ENCODE measurements at places on chromosomes 3 and 15. TPM values are rescaled to one million over a fixed set of nuclear protein-coding genes. Genes with fewer than 3 reads are reported as not detected.

DNA sequence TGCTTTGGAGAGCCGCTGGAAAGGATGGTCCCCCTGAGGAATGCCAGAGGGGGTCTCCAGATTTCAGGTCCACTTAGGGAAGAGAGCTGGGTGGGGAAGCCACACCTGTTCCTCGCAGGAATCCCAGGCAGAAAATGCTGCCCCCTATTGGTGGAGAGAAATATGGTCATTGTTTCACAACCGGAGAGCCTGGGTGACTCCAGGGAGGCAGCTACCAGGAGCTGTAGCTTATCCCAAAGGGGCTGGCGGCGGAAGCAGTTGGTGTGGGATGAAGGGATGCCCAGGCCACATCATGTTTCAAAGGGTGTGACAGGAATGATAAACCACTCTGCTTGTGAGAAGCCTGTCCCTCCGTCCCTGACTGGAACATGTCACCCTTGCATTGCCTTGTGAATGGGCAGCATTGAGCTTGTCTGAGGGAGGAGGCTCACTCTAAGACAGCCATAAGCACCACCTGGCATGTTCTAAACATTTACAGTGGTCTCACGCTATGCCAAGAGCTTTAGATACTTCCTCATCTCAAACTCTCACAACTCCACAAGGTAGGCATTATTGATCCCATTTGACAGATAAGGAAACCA lies 34.5 kb downstream of the POMGNT2 start:
- DNase-seq, result peak; percentile 49

- DNase-seq, result no peak
These were observed 35.2 kb upstream of the SLC24A5 start for GRCh38 chr15:48085591-48085930.

- no peak for DNase-seq
These were observed 1.5 kb downstream of the POLR2M start for GRCh38 chr15:57708047-57708446.

DNA sequence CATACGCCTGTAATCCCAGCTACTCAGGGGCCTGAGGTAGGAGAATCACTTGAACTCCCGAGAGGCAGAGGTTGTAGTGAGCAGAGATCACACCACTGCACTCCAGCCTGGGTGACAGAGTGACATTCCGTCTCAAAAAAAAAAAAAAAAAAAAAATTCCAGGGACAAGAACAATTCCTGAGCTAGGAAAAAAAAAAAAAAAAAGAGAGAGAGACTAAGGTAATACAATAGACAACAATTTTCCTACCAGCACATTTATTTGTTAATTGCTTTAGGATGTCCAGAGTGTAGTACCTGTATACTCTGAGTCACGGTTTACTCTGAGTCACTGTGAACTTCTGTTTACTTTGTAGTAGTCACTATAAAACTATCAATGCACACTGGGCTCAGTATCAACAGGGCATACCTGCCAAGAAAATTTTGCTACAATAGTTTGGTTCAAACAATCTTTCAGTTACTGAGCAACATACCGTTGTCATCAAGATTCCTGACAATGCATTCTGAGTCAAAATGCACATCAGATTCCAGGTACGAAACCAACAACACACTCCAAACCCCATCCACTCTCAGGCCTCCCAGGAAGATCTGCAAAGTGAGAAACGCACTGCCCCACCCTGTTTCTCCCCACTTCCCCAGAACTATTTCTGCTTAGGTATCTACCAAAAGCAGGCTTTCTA lies 28.3 kb downstream of the IGF2BP2 start:
- DNase-seq, result peak; percentile 100

- DNase-seq, result no peak
These were observed 33.4 kb downstream of the SPINK8 start for GRCh38 chr3:48299746-48300712.

DNA sequence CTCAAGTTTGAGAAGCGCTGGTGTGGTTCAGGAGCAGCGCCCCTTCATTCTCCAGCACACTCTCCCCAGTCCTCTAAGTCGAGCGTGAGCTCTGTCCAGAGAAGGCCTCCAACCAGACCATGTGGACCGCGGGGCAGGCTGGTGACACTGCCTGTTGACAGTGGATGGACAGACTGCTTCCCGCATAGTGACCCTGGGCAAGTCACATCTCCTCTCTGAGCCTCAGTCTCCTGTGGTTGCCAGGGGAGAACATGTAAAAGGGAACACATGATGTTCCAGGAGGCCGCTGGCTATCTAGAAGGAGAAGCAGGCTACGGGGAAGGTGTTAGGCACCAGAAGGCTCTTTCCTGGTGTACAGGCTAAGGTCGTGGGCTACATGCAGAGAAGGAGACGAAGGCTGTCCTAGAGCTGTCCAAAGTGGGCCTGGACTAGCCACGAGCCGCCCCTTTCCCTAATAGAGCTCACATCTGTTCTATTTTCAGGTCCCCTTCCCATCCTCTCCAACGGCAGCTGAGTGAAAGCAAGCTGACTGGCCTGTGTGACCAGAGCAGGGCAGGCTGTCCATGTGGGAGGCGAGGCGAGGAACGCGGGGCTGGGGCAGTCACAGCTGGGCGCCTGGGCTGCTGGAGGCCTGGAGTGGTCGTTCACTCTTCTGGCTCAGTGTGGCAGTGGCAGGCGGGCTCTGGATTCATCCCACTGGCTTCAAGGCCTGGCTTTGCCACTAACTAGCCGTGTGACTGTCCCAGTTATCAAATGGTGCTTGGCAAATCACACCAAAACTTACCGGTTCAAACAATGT lies 11.1 kb downstream of the ISG20 start:
- no peak for DNase-seq

DNA sequence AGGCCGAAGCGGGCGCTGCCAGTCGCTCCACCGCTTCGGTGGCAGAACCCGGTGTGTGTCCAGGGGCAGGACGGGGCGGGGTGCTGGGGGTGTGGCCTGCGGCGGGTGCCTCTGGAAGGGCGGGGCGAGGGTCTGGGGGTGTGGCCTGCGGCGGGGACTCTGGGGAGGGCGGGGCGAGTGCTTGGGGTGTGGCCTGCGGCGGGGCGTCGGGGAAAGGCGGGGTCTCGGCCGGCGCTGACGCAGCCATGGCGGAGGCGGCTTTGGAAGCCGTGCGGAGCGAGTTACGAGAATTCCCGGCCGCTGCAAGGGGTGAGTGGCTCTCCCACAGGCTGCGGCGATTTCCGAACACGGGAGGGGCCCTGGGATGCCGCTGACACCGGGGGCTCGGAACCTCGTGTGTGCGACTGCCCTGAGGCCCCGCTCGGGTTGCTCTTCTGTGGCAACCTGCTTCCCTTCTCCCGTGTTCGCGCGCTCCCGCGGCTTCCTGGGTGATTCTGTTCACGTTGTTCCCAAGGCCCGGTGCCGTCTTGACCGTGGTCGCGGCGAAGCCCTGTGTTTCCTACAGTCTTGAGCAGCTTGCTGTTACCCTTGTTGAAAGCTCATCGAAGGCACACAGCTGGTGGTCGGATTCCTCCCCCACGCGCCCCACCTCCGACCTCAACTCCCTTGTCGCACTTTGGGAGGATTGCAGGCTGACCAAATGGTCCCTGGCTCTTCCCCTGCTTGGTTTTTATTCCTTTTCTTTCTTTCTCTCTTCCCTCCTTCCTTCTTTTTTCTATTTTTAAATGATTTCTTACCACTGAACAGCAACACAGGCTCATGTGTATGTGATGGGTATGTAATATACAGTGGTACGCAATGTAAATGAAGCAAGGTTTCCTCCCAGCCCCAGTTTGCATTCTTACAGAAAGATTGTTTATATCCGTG lies at the start of gene JMJD7:
Gene JMJD7 (plus strand): TSS at position 213 of the 927 bp plus-strand sequence. CDS start 33 bp downstream, at position 246.
- peak; percentile 88 for DNase-seq

DNA sequence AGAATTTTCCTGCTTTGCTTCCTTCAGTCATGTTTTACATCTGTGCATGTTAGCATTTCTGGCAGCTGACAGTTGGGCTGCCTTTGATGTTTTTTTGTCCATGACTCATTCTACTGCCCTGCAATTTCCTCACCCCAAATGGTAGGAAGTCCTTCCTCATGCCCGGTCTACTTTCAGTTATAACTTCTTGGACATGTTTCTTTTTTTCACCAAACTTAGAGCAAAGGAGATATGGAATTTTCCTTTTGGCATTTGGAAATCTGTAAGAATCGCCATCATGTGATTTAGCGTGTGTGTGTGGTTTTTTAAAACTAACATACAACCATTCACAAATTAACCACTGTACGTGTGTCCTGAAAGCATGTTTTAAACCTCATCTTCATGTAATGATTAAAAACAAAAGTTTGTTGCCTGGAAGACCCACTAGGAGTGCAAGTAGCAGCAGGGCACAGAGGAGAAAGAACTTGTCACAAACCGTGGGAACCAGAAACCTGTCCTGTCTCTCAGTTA lies 430.7 kb upstream of the CFAP20DC start:
- peak; percentile 74 for DNase-seq

GRCh38 chr15:39746176-39746575 lies 36.5 kb downstream of the FSIP1 start:
- no peak for DNase-seq

- no peak for DNase-seq
These were observed 140.2 kb downstream of the CACNA2D3 start for GRCh38 chr3:54262541-54262940.

GRCh38 chr3:195249057-195249770 lies 21.7 kb downstream of the XXYLT1 start:
- no peak for DNase-seq

- DNase-seq, result no peak
These were observed 238.7 kb upstream of the P2RY1 start for GRCh38 chr3:152595975-152596821.

GRCh38 chr3:114527036-114527644 lies 233.3 kb downstream of the TIGIT start:
- DNase-seq, result peak; percentile 27

GRCh38 chr3:99579965-99580364 lies 58.4 kb upstream of the COL8A1 start:
- DNase-seq, result no peak

DNA sequence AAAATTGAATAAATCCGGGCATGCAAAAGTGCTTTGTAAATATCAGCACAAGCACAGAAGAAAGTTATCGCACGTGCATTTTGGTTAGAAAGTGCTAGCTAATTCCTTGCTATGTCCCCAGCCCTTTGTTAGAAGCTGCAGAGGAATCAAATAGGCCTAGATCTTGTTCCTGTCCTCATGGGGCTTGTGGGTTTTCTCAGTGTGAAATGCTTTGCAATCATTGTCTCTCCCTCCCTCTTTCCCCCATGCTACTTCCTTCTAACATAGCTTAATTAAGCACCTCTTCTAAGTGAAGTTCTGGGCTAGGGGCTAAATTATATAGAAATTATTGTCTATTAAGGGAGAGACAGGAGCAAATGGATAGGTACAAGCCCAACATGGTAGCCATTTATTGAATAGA lies 271.7 kb downstream of the RPLP1 start:
- DNase-seq, result no peak

DNA sequence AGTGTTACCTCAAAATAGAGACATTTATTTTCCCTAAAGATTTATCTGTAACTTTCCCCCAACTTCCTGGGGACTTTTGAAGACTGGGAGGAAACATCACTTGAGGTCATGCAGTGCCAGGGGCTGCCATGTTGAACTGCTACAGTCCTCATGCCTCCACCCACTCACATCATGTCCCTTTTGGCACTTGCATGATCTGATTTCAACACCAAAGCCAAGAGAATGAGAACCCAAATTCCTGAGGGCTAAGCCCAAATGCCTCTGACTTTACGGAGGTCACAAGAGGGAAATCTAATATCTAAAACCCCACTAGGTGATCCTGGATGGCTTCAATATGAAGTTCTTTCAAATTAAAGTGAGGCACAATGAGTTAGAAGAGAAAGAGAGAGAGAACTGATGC lies 213.1 kb downstream of the NTRK3 start:
- no peak for DNase-seq

- DNase-seq, result no peak
These were observed 812 bp downstream of the TEX55 start for GRCh38 chr3:119146578-119147375.

DNA sequence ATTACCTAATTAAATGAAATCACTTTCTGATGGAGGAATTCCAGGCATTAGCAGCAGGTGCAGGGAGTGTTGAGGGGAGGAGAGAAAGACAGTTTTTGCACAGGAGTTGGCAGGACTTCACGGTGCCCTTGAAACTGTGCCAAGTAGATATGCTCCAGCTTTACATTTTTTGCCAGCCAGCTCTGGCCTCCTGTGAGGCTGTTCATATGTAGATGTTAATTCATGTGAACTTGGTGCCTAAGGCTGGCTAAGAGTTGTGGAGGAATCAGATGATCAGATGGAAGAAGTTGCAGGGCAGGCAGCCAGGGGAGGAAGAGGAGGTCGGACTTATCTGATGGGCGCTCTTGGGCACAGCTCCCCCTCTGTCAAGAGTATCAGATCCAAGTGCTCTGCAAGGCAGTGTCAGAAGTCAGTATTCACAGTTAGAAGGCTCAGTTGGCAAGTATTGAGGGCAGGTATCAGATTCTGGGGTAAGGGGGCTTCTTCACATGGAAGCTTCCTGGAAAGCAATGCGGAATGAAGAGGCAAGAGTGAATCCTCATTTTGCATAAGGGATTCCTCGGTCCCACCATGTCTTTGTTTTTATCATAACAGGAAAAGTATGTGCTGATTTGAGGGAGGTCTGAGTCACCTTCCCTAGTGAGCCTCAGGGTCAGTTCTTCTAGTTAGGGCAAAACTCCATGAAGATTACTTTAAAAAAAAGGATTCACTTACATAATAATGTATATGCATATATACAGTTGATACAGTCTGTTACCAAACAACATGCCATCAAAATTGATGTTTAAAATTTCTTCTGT lies 172.6 kb upstream of the UMPS start:
- DNase-seq, result peak; percentile 59

GRCh38 chr3:119015942-119016341 lies 18.7 kb downstream of the IGSF11 start:
- no peak for DNase-seq

GRCh38 chr15:68518785-68519430 lies 59.9 kb upstream of the CORO2B start:
- no peak for DNase-seq

- DNase-seq, result no peak
These were observed 38.2 kb upstream of the MAGI1 start for GRCh38 chr3:66076861-66077470.

GRCh38 chr15:44716983-44717602 lies 5.8 kb downstream of the B2M start:
- DNase-seq, result no peak

Gene PEX11A
- 7.8 TPM for total RNA-seq

Gene TUSC7
- not detected for total RNA-seq

Gene PTPRG
- 0.29 TPM for total RNA-seq

Gene FBXO40
- total RNA-seq, result not detected

Gene PLXNA1
- total RNA-seq, result 30.0 TPM

Gene C2CD4A
- total RNA-seq, result 0.11 TPM

Gene GOLGA6D
- not detected for total RNA-seq

Gene VPS33B
- 7.5 TPM for total RNA-seq

Gene PLS1
- total RNA-seq, result 20.1 TPM

Gene CNTN3
- not detected for total RNA-seq

Gene MB21D2
- total RNA-seq, result 26.0 TPM

Gene NAALADL2
- 1.9 TPM for total RNA-seq

Gene GOLGA8G
- total RNA-seq, result not detected

Gene LOXL1
- total RNA-seq, result 224 TPM

Gene MUC20
- total RNA-seq, result 0.69 TPM

Gene IL5RA
- not detected for total RNA-seq
